ENCODE measurements at places on chromosomes 7 and 10. TPM values are rescaled to one million over a fixed set of nuclear protein-coding genes. Genes with fewer than 3 reads are reported as not detected.
A peak's percentile ranks its signal among the peaks of the same experiment; 100 is the strongest.

DNA sequence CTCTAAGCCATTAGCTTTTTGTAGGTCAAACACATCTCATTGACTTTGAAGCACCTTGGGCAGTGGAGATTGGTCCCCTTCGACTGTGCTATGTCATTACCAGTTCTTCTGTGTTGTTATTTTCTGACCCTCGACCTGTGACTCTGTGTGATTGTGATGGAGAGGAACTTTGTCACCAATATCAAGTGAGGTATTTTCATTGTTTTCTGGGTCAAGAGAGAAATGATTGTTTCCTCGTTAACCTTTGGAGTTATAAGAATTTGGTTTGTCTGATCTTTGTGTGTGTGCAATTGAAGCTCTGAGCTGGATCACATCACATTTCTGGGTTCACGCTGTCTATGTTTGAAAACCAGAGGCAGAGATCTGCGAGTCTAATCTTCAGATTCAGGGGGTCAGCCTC, 432.2 kb upstream of the KLF6 start:
- no peak for DNase-seq

GRCh38 chr7:28686418-28686800, 271.7 kb downstream of the TRIL start:
- DNase-seq, result peak; percentile 56

DNA sequence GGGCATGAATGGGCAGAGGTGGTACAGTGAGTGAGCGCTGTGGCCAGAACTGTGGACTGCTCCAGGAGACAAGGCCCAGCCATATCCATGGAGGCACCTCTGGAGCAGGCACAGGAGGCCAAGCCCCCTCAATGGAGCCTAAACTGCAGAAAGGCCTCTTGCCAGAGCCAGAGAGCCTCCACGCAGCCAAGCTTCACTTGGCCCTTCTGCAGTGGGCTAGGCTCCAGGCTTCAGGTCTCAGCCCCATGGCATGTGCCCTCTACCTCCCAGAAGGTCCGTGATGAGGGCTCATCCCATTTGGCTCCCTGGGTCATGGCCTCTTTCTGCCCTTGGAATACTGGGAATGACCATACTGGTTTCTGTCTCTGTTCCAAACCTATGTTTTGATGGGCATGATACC, 8.9 kb downstream of the PDE1C start:
- no peak for DNase-seq

The LLCFC1 gene
- not detected for total RNA-seq

DNA sequence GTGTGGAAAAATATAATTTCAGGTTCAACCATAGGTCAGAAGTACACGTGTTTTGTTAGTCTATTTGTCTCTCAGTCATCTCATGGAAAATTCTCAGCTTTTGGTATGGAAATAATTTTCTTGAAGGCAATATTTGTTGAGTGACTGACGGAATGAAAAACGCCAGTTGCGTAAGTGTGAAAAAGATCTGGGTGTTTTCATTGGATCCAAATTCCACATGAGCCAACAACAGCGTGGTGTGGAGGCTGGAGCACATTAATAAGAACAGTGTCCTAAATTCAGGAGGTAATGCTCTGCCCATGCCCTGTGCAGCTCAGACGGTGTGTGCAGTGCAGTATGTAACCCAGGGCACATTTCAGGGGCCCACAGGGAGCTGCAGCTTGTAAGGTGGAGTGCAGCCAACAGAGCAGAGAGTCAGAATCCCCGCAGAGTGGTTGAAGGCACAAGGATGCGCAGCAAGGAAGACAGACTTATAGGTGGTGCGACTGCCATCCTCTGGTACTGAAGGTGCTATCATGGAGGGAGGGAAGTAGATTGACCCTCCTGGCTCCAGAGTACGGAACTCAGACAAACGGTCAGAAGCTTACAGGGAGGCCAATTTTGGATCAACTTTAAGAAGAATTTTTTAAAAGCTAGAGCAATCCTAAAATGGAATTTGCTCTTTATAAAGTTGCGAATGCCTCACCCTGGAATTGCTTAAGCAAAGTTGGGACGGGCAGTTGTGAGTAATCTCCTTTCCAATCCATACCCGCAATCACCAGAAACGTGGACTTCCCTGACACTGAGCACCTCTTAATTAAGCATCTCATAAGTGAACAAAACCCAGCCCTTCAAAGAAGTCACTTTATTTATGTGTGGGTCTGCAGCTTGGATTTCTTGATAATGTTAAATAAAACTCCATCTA, 38.0 kb downstream of the EGFR start:
- peak; percentile 83 for DNase-seq

Data from fibroblast of the aortic adventitia (primary cell).